Occipital lobe (tissue), 3 donors: ENCODE measurements at places on chromosomes 5 and 9. TPM values are rescaled to one million over a fixed set of nuclear protein-coding genes. Genes with fewer than 3 reads are reported as not detected.

SPATA6L gene
- 10.9 TPM for total RNA-seq

TMEM252 gene
- total RNA-seq: not detected

GLRA1 gene
- total RNA-seq: 0.16 TPM

ABCA2 gene
- 20.9 TPM for total RNA-seq

PRR16 gene
- total RNA-seq: 6.1 TPM

ASPN gene
- 7.8 TPM for total RNA-seq

TGFBI gene
- total RNA-seq: 4.2 TPM

STK32A gene
- total RNA-seq: 5.3 TPM

CD14 gene
- total RNA-seq: 15.4 TPM

PCDHGA2 gene
- total RNA-seq: 6.9 TPM

MUSK gene
- total RNA-seq: 0.16 TPM

SURF2 gene
- total RNA-seq: 9.7 TPM

USP20 gene
- 9.8 TPM for total RNA-seq

FOXB2 gene
- not detected for total RNA-seq

LHX6 gene
- total RNA-seq: 20.0 TPM

EPB41L4A gene
- 78.8 TPM for total RNA-seq

SLC34A3 gene
- total RNA-seq: 0.16 TPM

WNT8A gene
- not detected for total RNA-seq

IL9 gene
- not detected for total RNA-seq

ST8SIA4 gene
- total RNA-seq: 47.6 TPM

PCA3 gene
- total RNA-seq: 0.16 TPM

PCDHB9 gene
- 6.1 TPM for total RNA-seq

MBLAC2 gene
- 18.7 TPM for total RNA-seq
